ENCODE measurements at places on chromosomes 12 and 14.

- DNase-seq: no peak
- H3K27ac ChIP-seq: no peak overlapping the region
- H3K4me1 ChIP-seq: peaks cover 11% of the 10 kb centered on the region
- no peak overlapping the region for H3K4me3 ChIP-seq
- no peaks in the 10 kb centered on the region for H3K27me3 ChIP-seq
These were observed 23.4 kb downstream of the COQ6 start for GRCh38 chr14:73973497-73973896.

DNA sequence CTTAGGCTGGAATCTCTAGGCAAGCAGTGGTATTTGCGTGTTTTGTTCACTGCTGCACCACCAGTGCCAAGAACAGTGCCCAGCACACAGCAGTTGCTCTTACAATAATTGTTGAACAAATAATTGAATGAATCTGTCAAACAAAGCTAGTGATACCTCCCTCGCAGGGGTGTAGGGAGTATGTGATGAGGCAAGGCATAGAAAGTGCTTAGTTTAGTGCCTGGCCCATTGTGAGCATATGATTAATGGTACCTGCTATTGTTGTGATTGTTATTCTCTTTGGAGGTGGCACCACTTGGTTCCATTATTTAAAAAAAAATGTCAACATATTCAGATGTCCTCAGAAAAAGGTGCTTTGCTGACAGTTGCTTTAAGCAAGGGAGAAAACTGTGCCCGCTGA lies 210.1 kb upstream of the TBX3 start:
- no peak overlapping the region for H3K27ac ChIP-seq
- H3K27me3 ChIP-seq: no peaks in the 10 kb centered on the region
- no peak for DNase-seq
- no peaks in the 10 kb centered on the region for H3K4me1 ChIP-seq
- H3K4me3 ChIP-seq: no peak overlapping the region

GRCh38 chr14:101064121-101064661 lies 160.7 kb upstream of the RTL1 start:
- H3K27me3 ChIP-seq: no peaks in the 10 kb centered on the region
- H3K36me3 ChIP-seq: peaks cover 90% of the 10 kb centered on the region
- no peak overlapping the region for H3K4me3 ChIP-seq

DNA sequence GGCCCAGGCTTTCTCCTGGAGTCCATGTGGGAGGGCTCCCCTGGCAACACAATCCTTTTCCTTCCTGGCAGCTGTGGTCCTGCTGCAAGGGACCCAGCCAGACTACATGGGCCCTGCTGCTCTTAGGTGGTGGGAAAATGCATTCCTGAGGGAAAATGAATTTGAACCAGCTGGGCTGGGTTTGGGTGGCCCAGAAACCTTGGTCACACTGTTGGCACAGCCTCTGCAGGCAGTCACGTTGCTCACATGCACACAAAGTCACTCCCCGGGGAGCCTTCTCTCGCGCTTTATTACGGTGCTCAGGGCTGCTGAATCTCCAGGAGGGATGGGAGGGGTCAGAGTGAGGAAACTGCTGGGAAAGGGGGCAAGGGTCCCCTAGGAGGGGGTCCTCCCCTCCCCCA lies 17.2 kb downstream of the PLEKHG3 start:
- H3K4me3 ChIP-seq: no peak overlapping the region
- peaks cover 75% of the 10 kb centered on the region for H3K4me1 ChIP-seq
- peaks cover 16% of the 10 kb centered on the region for H3K36me3 ChIP-seq
- no peaks in the 10 kb centered on the region for H3K27me3 ChIP-seq

- no peak for DNase-seq
- H3K27me3 ChIP-seq: no peaks in the 10 kb centered on the region
- H3K4me3 ChIP-seq: no peak overlapping the region
- H3K36me3 ChIP-seq: no peaks in the 10 kb centered on the region
- H3K27ac ChIP-seq: no peak overlapping the region
These were observed 53.2 kb downstream of the TSPAN19 start for GRCh38 chr12:84982888-84983287.

- no peaks in the 10 kb centered on the region for H3K4me1 ChIP-seq
- no peaks in the 10 kb centered on the region for H3K27me3 ChIP-seq
- no peak for DNase-seq
- no peak overlapping the region for H3K4me3 ChIP-seq
These were observed 116.1 kb upstream of the ATF7IP start for GRCh38 chr12:14249368-14249767.

DNA sequence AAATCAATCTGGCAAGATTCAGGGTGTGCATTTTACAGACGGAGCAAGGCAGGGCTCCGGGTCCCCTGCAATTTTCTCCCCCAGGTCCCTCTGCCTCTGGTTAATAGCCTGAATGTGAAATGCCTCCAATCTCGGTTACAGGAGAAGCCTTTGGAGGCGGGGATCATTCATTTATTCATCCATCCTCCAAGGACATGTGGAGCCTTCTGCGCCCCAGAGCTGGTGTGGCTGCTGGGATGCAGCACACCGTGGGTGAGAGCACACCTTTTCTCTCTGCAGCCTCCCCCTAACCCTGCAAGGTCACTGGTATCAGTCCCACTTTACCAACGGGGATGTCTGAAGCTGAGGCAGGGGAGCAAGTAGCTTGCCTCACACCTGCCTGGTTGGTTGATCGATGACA lies 35.4 kb downstream of the CMKLR1 start:
- peaks cover 49% of the 10 kb centered on the region for H3K4me1 ChIP-seq
- no peaks in the 10 kb centered on the region for H3K36me3 ChIP-seq
- H3K27ac ChIP-seq: no peak overlapping the region
- H3K4me3 ChIP-seq: no peak overlapping the region

DNA sequence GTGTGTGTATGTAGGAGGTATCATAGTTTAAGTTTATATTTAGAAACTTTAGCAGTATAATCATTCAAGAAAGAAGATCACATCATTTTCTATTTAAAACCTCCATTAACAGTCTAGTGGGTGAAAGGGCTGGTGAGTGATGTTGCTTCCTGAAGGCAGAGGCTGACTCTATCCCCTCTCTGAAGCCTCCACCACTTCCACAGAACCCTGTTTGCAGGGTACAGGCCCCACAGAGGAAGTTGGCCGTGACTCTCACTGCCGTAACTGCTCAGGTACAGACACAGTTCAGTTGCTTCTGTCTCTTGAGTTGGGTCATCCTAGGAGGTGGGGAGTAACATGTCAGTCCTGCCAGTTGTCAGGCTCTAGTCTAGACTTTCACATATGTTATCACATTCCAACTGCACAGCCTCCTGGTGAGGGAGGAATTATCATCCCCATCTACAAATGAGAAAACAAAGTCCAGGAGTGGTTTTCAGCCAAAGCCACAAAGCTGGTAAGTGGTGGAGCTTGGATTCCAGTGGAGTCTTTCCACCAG lies 31.5 kb downstream of the CFL2 start:
- no peaks in the 10 kb centered on the region for H3K27me3 ChIP-seq
- H3K4me1 ChIP-seq: peaks cover 6% of the 10 kb centered on the region
- DNase-seq: peak; percentile 24
- no peak overlapping the region for H3K27ac ChIP-seq

DNA sequence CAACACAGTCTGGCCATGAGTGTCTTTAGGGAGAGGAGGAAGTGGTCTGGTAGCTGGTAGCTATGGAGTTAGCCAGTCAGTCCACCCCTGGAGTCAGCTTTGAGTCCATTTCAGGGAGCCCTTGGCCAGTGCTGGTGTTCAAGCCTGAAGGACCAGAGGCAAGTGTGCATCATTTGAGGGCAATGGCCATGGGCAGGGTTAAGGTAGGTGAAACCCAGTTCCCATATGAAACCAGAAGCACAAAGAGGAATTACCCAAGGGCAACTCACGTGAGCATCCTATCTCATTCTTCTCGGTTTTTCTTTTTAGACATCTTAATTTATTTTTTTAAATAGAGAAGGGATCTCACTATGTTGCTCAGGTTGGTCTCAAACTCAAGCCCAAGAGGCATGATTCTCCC lies 61.3 kb upstream of the ACTN1 start:
- no peak overlapping the region for H3K4me3 ChIP-seq
- H3K36me3 ChIP-seq: peaks cover 3% of the 10 kb centered on the region
- no peak for DNase-seq

DNA sequence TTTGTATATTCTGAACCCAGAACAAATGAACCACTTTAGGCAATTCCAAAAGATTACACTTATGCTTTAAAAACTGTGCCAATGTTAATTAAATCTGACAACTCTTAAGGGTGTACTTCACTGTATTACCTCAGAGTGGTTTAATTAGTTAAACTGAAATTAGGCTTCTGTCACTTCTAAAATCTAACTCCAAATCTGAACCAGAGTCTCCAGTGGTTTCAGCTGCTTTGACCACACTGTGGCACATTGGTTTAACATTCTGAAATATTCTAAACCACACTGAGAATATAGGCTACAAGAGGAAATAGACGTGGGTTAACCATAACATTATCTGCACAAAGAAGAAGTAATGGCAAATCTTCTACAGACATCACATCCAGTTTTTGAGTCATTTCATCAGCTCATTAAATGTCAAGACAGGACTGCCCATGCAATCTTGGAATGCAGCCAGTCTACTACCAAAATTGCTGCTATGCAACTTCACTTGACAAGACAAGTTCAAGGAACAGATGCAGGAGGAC lies 94.8 kb downstream of the LRP6 start:
- H3K27me3 ChIP-seq: no peaks in the 10 kb centered on the region
- no peak overlapping the region for H3K27ac ChIP-seq
- no peaks in the 10 kb centered on the region for H3K36me3 ChIP-seq
- peak; percentile 47 for DNase-seq
